ENCODE measurements at places on chromosomes 3 and 15.
A peak's percentile ranks its signal among the peaks of the same experiment; 100 is the strongest.

- no peak for DNase-seq
Measured at GRCh38 chr3:121663171-121663847, 2.6 kb upstream of the HCLS1 start.

GRCh38 chr15:101058735-101059134, 139.6 kb downstream of the LRRK1 start:
- DNase-seq, result no peak

DNA sequence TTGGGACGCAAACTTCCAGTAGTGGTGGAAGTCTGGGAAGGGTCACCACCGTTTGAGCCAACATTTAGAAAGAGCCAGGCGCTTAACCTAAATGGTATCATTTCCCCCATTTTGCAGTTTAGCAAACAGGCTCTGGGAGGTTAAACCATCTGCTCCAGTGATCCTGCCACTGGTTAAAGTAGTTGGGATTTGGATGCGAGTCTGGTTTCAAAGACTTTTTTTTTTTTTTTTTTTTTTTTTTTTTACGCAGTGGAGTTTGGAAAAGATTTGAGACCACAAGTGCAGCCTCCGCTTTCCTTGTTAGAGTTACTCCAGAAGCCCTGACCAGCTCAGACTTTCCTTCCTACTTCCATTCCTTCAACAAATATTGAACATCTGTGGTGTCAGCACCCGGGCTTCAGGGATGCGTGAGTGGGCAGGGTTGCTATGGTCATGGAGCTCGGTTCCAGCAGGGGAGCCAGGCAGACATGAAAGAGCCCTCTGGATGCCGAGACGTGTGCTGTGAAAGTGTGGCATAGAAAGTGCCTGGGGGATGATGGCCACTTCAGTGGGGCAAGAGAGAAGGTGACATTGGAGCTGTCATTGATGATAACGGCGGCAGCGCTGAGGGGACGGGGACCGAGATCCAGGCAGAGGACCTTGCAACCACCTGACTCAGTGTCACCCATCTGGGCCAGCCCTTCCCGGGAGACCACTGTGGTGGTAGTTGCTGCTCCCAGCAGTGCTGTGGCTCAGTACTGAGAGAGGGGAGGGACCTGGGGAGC, 1.1 kb upstream of the RNU6-1 start:
- DNase-seq, result peak; percentile 44

- no peak for DNase-seq
Measured at GRCh38 chr3:105040026-105040622, 326.6 kb upstream of the ALCAM start.

GRCh38 chr3:157388976-157389375, 47.7 kb upstream of the PTX3 start:
- no peak for DNase-seq

- DNase-seq, result peak; percentile 28
Measured at GRCh38 chr3:122942937-122943827, 84.4 kb downstream of the SEMA5B start.

DNA sequence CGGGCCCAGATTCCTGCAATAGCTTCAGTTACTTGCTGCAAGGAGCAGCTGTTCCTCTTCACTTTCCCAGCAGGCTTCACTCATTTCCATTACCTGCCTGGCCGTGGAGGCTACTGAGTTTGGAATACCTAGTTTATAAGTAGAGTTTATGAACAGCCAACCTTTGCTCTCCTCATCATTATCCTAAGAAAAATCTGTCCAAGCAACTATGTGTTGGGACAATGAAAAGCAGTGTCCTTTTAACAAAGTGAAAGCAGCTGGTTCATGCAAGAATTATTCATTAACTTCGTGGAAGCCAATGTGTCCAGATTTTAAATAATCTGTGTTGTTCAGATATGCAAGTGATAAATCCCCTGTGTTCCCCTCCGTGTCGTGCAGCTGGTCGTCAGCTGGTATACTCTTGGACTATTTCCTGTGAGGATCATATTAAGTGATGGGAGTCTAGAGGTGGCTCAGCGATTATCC, 39.3 kb upstream of the SSR3 start:
- no peak for DNase-seq

GRCh38 chr3:6124875-6125274, 736.0 kb upstream of the GRM7 start:
- DNase-seq, result no peak

DNA sequence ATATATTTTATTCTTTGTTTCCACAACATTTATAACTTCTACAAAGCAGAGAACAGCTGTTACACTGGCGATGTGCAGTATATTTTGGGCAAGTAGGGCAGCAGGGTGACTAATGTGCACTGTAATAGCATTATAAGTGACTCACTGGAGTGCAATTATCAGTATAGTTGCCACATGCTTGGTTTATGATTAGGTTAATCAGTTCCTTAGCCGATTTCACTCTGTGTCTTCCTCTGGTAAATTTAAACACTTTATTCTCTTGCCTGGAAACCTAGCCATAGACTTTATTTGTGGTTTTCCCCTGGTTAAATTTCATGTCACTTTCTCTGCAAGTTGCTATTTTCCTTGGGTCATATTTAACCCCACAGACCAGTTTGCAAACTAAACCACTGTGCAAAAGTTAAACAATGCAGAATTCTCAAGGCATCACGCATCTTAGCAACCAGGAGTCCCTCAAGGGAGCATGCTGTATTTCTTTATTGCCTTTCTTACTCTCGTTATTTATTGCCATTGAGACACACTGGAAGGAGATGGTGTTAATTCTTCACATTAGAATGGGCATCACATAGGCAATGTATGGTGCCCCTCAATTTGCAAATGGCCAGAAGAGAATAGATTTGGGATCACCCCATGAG, 690.2 kb upstream of the DPPA4 start:
- no peak for DNase-seq

DNA sequence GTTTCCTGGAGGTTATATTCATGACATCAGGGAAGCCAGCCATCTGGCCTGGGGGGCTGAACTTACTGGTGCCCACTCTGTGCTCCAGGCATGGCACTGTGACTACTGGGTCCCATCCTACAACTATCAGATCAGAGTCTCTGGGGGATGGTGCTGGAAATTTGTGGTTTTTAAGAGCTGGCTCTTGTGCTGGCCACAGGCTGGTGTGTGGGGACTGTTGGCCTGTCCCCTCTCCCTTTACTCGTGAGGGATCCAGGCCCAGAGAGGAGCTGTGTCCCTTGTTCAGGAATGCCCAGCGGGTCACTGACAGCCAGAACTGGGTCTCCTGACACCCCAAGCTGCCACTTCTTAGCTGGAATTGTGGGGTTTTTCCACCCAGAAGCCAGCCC, 44.5 kb upstream of the SEC22A start:
- DNase-seq, result no peak

GRCh38 chr15:36519067-36519466, 60.4 kb upstream of the CDIN1 start:
- DNase-seq, result no peak

GRCh38 chr15:89002281-89002761, 85.9 kb upstream of the ABHD2 start:
- no peak for DNase-seq

DNA sequence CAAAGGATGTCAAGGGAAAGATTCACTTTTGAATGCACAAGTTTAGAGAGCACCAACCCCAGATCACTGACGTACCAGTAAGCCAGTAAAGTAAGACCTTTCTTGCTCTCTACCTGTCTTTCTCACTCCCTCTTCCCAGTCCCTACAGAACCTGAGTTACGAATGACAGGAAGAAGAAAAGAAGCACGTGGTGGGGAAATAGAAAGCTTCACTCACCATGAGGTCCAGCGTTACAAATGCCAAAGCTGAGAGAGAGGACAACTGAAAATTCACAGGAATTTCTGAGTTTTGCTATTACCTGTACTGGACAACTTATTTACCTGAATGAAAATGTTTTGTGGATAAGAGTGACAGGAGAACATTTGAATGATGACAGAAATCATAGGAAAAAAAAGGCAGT, 133.2 kb upstream of the GBE1 start:
- no peak for DNase-seq

DNA sequence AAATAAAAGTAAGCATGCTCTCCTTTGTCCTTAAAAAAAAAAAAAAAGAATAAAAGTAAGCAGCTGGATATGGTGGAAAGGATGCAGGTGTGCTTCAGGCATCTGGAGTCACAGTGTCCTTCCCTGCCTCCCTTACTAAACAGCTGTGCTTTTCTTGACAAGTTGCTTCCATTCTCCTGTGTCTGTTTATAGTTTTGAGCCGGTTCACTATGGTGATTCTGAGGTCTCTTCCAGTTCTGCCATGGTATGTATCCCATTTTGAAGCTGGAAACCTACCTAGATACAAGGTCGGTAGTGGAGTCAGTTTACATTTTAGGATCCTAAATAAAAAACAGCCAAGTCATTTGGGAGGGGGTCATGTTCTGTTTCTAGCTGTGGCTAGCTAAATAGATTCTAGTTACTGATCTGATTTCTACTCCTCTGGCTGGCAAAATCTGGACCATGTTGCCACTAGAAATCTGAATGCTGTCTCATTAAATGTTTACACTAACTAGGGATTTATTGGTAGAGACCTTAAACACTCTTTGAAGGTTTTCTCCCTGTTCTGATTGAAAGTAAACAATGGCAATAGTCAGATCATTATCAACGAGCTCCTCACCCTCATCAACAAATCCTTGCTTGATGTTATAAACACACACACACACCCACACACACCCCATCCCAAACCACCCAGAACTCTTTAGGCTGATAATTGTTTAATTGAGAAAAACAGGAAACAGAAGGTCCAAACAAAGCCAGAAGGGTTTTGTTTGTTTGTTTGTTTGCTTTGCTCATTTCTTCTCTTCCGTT, 7.9 kb downstream of the TNFSF10 start:
- DNase-seq, result no peak

- DNase-seq, result no peak
Measured at GRCh38 chr15:58839485-58839884, 68.4 kb downstream of the MINDY2 start.

DNA sequence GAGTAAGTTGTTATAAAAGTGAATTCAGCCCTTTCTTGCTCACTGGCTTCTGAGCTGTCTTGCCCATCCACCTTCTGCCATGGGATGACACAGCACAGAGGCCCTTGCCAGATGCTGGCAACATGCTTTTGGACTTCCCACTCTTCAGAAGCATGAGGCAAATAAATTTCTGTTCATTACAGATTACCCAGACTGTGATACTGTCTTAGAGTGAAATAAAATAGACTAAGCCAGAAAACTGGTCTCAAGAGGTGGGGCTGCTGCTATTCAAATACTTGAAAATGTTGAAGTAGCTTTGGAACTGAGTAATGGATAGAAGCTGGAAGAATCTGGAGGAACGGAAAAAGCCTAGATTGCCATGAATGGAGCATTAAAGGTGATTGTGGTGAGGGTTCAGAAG, 170.4 kb downstream of the ZMAT3 start:
- no peak for DNase-seq

GRCh38 chr3:127728417-127729015, 55.8 kb downstream of the ABTB1 start:
- no peak for DNase-seq

- DNase-seq, result no peak
Measured at GRCh38 chr3:110956081-110956480, 115.5 kb upstream of the NECTIN3 start.

GRCh38 chr15:31372635-31373091, 46.0 kb downstream of the KLF13 start:
- DNase-seq, result no peak

- DNase-seq, result no peak
Measured at GRCh38 chr3:124791142-124791541, 60.9 kb downstream of the UMPS start.

DNA sequence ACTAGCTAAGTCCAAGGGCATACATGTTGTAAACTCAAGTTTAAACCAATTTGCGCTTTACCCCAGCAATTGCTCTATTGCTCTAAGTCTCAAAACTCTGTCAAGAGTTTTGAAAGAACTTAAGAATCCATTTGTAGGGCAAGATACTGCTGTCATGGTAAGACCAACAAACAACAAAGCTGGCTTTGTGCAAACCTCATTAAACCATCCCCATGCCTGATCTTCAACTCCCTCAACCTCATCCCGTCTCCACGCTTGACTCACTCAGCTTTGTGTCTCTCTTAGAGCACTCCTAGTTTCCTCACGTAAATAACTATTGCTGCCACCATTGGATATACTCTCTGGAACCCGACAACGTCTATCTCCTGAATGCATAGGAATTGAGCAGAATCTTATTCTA, 20.6 kb upstream of the ARHGEF26 start:
- DNase-seq, result no peak

DNA sequence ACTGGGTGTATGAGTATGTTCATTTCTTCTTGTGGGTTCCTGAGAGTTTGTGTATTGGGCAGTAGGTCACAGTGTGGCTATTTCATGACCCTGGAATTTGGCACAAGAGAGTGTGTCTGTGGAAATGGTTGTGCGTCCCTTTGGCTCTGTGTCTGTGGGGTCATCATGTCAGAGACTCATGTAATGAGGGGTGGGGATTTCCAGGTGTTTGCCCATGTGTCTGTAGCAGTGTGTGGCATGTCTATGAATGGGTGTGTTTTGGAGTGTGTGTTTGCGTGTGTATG, 1.3 kb upstream of the GATA2 start:
- DNase-seq, result no peak

DNA sequence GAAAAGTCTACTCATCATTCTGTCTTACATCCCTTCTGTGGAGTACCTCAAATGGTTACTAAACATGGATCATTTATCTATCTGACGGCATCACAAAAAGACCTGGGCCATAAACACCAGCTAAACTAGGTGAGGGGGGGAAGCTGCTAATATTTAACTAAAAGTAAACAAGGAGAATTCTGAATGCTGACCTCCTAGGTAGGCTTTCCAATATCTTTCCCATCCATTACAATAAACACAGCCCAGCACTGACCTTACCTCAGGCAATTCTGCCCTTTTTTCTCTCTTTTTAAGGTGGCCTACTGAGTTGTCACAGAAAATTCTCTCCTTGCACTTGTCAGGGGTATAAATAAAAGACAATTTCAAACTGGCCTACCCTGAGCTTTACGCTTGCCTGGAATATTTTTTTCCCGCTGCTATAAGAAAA, 33.1 kb downstream of the USF3 start:
- no peak for DNase-seq

GRCh38 chr3:156298014-156298413, 177.6 kb downstream of the KCNAB1 start:
- no peak for DNase-seq

GRCh38 chr3:124318014-124318413, 326.1 kb upstream of the ROPN1 start:
- DNase-seq, result no peak

- DNase-seq, result no peak
Measured at GRCh38 chr3:9439331-9439730, 41.9 kb downstream of the SETD5 start.

DNA sequence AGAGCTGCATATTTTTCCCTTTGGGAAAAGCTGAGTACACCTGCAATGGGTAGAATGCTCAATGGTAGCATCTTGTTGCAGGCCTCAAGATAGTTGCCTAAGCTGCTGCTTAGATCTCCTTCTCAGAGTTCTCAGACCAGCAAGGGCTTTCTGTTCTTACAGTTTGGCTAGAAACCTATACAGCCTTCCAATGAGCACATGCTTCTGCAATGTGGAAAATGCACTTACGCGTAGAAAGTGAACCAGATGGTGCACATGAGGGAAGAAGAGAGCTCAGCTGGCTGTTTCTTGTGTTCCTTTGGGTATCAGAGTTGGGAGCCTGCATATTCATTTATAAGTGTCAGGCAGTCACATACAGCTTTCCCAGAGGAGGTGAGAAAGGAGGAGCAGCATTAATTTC, 136.4 kb downstream of the B3GALNT1 start:
- DNase-seq, result no peak
